ENCODE measurements at places on chromosomes 2 and 18.

- no peak for DNase-seq
These were observed 25.9 kb downstream of the RAB12 start for GRCh38 chr18:8635087-8635486.

- no peak for DNase-seq
These were observed 26.7 kb downstream of the POLR1A start for GRCh38 chr2:86078774-86079545.

DNA sequence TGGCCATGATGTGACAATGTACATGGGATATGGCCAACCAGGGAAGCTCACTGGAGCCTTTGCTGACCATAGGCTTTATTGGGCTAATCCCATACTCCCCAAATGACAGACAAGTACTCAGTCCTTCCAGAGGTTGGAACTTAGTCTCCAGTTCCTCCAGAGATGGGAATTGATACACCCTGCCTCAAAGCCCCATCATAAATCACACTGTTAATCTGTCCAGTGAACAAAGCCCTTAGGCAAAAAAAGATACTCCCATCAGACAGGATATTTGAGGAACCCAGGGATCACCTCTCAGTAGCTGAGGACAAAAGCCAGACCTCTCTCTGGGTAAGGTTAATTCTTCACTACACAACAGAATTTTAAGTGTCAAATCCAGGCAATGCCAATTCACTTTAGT is 247.5 kb upstream of the CDH20 start:
- DNase-seq, result no peak

DNA sequence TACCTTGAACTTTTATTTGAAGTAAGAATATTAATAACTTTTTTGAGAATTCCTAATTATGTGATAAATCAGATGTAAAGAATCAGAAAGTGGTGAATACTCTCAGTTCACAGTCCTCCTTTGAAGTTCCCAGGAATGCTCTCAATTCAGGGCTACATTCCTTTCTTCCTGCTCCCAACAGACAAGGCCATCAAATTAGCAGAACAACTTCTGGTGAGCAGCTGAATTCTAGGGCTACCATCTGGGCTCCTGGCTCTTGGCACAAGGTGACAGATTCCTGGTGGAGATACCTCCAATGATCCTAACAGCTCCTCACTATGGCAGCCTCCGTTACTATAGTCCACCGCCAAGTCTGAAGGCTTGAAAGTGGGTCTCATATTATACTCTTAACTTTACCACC is 37.8 kb upstream of the OLA1 start:
- DNase-seq, result no peak

GRCh38 chr18:10202845-10203321 is 251.6 kb upstream of the APCDD1 start:
- no peak for DNase-seq

DNA sequence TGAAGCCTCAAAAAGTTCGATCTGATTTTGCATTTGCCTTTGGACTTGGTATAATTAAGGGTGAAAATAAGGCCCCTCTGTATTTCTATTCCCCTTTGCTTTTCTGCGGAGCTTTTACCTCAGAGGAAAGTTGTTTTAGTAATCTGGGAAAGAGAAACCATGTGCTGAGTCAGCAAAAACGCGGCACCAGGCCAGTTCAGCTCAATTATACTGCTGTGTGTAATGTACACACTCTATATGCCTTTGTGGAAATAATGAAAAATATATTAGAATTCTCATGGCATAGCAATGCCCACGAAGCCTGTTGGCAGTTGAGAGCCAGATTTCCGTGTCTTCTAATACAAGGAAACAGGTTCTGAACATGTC is 161.9 kb upstream of the SIX2 start:
- no peak for DNase-seq

- DNase-seq, result no peak
These were observed 21.3 kb downstream of the MBD5 start for GRCh38 chr2:148042219-148042618.

- DNase-seq, result no peak
These were observed 256.4 kb upstream of the NETO1 start for GRCh38 chr18:73124175-73124574.

DNA sequence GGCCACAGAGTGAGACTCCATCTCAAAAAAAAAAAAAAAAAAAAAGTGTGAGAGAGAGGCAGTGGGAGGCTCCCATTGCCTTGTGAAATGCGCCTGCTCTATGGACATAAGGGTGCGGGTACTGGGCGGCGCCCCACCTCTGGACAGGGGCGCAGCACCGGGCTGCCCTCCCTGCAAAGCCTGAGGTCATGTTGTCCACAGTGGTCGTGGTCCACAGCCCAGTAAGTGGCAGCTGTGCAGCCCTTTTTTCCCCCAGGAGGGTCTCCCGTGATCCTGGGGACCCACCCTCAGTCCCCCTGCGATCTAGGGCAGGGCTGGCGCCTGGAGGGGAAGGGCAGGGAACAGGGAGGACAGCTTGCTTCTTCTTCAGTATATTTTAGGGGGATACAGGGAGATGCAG is 37.8 kb downstream of the LPIN1 start:
- no peak for DNase-seq

- DNase-seq, result no peak
These were observed 6.2 kb upstream of the GPR155 start for GRCh38 chr2:174492963-174493431.

GRCh38 chr2:132419235-132419634 is 2.6 kb downstream of the GPR39 start:
- no peak for DNase-seq

- no peak for DNase-seq
These were observed 57.4 kb downstream of the RHBDD1 start for GRCh38 chr2:226893216-226893615.

DNA sequence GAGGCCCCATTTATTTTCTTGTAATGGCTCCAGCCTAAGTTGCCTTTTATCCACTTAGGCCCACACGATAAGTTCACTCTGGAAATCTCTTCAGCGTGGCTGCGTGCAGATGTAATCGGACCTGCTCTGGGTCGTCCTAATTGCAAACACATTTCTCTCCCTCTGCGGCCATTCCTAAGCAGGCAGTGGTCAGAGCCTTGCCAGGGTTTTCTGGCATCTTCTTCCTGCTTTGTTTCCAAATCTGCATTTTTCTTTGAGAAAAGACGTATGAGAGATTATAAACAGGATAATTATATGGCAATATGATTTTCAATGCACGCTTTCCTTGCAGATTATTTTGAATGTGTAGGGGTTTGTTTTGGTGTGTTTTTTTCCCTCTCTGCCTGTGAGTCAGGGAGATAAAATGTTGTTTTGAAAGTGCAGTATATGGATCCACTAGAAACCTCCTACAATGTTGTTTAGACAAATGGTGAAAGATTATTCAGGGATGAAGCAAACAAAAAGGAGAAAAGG is 239.4 kb upstream of the TANK start:
- no peak for DNase-seq

GRCh38 chr2:39732482-39732881 is 46.6 kb downstream of the THUMPD2 start:
- no peak for DNase-seq

GRCh38 chr2:96763511-96764252 is 3.0 kb downstream of the CNNM4 start:
- no peak for DNase-seq

DNA sequence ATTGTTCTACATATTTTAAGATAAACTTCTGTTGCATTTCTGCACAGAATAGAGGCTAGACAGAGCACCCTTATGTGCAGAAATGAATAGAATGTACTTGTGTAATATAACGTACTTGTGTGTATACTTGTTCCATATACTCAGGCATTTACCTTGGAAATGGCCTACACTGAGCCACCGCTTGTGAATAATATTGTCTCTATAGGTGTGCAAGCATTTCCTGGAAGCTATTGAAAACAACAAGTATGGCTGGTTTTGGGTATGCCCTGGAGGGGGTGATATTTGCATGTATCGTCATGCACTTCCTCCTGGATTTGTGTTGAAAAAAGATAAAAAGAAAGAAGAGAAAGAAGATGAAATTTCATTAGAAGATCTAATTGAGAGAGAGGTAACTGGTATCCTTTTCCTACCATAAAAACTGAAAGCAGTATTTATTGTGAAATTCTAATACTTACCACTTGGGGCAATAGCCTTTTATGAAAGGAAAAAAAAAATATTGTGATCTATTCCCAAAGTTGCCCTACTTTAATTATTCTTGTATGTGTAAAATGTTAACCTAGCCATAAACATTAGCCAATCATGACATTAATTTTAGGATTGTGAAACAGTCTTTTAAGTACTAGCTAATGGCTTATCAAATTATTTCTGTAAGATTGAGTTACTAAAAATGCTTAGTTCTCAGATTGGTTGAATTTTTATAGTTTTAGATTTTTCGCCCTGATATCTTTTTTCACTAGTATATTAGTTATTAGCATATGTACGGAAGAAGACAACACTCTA is 18.0 kb downstream of the ZC3H15 start:
- DNase-seq, result no peak

- DNase-seq, result no peak
These were observed 151.6 kb downstream of the DTNB start for GRCh38 chr2:25521665-25522387.

DNA sequence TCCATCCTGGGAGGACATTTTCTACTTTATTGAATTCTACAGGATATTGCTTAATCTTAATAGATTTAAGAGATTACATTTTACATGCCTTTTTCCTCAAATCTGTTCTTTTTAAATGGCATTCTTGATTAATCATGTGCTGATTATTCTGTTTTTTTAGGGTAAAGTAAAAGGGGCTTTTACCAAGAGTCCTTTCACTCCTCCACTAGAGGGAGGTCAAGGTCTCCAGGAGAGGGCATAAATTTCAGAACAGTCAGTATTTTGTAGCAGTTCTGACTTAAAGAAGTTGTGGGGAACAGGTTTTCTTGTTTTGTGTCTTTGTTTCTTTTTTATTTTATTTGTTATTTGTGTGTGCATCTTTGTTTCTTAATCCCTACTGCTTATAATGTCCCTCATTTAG is 25.4 kb downstream of the WDR75 start:
- DNase-seq, result no peak

- no peak for DNase-seq
These were observed 157.4 kb upstream of the GULP1 start for GRCh38 chr2:188134241-188134640.

DNA sequence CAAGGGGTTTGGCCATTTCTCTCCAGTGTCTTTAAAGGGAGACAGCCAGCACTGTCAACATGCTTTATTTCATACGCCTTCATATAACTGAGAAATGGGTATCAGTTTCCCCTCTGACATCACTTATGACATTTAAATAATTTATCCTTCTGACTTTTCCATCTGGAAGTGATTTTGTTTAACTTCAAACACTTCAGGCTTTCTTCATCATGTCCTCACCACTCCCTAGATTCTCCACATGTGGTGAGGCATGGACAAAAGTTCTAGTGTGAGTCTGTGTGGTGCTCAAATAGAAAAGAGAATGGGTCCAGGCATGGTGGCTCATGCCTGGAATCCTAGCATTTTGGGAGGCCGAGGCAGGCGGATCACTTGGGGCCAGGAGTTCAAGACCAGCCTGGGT is 158.6 kb downstream of the TXNL1 start:
- DNase-seq, result no peak

GRCh38 chr2:141570474-141571131 is 560.2 kb downstream of the LRP1B start:
- no peak for DNase-seq

- DNase-seq, result no peak
These were observed 56.8 kb downstream of the ATF2 start for GRCh38 chr2:175111200-175111657.

DNA sequence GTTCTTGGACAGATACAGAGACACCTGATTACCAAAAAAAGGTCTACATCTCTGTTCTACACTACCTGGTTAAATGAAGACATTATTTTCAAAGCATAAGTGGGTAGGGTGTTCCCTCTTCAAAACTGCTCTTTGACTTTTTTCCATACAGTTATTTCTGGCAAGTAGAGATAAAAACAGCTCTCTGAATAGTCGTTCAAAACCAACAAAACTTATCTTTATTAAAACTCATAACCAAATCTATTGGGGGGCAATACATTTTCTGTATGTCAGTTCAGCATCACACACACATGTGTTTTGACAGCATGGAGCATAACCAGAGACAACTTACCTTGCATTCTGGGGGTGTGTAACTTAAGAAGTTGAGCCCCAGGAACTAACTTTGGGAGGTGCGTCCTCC is 149.0 kb upstream of the EPC2 start:
- DNase-seq, result no peak

DNA sequence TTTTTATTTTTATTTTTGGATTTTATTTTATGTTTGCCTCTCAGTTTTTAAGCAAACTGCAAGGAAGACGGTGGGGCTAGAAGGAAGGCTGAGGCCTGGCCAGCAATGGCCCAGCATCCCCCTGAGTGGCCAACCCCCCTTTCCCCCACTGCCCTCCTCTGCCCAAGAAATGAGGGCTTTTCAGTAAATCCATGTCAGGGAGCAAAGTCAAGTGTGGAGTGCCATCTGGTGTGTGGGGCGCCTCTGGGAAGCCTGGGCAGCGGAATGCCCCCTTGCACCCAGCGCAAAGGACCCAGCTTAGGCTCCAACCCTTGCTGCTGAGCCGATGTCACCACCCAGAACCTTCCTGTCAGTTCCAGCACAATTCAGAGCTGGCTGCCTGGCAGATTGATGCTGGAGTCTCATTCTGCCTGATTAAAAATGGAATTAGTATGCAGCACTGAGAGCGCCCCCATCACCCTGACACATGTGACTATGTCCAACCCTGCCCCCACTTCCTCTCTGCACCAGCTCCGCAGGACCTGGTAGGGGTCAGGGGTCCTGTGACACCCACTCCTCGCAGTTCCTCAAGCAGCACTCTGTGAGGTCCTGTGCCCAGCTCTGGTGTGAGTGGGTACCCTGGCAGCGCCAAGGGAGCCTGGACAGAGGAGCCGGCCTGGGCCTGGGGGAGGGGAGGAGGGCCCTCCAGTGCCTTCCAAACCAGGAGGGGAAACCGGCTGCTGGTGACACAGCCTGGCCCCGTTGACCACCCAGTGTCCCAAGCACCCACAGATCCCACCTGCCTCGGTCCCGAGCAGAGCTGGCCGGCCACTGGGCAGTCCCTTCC is 9.2 kb upstream of the ALPP start:
- no peak for DNase-seq

GRCh38 chr2:229104974-229105387 is 166.1 kb downstream of the PID1 start:
- DNase-seq, result no peak

GRCh38 chr2:96964221-96964905 is 22.0 kb downstream of the FAM178B start:
- DNase-seq, result no peak

DNA sequence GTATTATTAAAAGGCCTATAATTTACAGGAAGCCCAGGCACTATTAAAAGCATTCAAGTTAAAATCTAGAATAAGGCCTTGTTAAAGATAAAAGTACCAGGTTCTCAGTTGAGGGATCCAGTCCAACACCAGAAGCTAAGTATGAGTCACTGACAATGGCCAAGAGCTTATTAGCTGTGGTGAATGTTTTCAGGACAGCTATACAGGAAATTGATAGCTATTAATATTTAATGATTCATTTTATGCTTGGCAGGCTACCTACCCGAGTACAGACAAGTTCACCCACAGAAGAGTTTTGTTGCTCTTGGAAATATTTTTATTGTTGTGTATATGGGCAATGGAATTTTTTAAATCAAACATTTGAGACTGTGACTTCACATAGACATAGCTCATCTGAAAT is 729.6 kb upstream of the ZNF804A start:
- no peak for DNase-seq
